ENCODE measurements at places on chromosomes 3 and 15.

DNA sequence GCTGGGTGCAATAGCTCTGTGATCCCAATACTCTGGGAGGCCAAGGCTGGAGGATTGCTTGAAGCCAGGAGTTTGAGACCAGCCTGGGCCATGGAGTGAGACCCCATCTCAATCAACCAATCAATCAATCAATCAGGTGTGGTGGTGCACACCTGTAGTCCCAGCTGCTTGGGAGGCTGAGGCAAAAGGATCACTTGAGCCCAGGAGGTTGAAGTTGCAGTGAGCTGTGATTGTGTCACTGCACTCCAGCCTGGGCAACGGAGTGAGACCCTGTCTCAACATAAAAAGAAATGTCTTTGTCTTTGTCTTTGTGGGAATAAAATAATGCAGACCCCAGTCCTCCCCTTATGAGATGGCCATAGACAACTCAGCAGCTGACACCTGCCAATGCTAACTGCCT is 34.9 kb upstream of the TLE3 start:
- no peak for DNase-seq

GRCh38 chr15:58229297-58229768 is 91.2 kb downstream of the AQP9 start:
- no peak for DNase-seq

DNA sequence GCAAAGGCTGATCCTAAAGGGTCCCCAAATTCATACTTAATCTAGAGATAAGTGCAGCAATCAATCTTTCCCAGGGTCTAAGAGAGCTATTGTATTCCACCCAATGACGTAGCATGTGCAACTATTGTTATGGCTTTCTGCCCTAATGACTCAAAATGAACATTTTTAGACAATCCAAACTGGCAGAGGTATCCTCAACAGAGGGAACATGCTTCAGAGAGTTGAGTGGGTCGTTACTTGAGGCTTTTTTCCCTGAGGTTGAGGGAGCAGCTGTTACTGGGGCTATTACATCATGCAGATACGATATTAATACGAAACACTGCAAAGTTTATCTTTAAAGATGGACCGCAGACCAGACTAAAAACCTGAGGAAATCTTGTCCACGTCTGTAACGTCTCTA is 278.3 kb upstream of the WNT5A start:
- no peak for DNase-seq

DNA sequence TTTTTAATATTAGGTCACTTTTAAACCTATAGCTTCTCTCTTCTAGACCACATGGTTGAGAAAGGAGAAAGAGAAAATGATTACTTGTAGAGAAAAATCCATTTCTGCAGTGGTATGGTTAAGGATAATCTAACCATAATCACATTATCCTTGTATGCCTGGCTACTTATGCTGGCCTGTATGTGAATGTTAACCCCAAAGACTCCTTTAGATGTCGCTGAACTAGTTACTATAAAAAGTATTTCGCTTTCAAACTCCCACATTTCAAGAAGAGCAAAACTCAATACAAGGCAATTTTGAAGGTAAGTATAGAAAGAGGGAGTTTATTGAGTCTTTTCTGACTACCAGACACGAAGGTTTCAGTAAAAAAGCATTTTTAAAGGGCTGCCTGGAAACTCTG is 2.2 kb downstream of the KCTD6 start:
- DNase-seq = no peak

DNA sequence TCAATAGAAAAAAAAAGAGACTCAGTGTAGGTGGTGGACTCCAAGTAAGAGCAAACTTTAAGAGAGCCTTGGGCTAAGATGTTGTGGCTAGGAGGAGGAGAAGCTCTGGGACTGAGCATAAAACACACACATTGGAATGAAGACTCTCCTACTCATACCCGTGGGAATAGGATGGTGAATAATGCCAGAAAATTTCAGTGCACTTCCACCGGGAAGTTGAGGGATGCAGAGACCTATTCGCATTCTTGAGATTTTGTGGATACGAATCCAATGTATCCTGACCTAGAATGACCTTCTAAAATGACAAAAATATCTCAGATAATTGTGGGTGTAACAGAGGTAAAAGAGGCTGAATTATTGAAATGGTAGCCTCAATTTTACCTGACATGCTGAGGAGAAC is 388.7 kb upstream of the SGO1 start:
- no peak for DNase-seq

DNA sequence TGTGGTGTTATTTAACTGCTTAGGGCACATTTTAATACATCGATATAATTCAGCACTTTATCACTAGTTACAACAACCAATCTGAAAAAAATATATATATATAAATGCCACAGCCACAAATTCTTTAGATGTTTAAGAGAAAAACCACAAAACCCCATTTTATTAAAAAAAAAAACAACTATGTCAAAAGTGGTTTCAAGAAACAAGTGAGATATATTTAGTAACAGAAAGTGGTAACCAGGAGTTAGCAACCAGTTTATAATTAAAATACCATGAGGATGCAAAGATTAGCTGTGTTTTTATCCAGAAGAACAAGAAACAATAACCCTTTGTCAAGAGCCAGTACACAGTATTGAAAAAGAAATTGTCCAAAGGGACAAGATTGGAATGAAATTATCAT is 14.8 kb upstream of the DIPK2A start:
- no peak for DNase-seq

DNA sequence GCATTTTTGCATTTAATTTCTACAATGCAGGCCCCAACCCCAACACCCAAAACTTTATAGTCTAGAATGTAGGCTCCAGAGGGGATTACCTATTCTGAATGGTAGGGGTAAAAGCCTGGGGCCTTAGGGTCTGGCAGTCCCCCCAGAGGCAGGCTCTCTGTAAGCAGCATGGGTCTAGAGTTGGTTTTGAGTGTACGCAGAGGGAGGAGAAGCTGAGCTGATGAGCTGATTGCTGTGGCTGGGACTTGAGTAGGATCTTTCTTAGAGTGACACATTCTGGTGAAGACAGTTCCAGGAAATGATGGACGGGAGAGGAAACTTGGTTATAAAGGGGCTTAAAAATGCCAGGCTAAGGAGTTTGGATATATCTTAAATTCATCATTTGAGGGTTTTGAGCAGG is 2.1 kb downstream of the LPP start:
- no peak for DNase-seq

- DNase-seq = no peak
Measured at GRCh38 chr15:91881569-91882297, 28.2 kb downstream of the SLCO3A1 start.

GRCh38 chr15:38226608-38227266 is 25.9 kb upstream of the SPRED1 start:
- DNase-seq = no peak

- DNase-seq = no peak
Measured at GRCh38 chr3:129605922-129606635, 397 bp downstream of the PLXND1 start.

- no peak for DNase-seq
Measured at GRCh38 chr3:102084006-102084405, 234.7 kb downstream of the NFKBIZ start.

- DNase-seq = no peak
Measured at GRCh38 chr3:189237526-189237925, 65.8 kb downstream of the TPRG1 start.

DNA sequence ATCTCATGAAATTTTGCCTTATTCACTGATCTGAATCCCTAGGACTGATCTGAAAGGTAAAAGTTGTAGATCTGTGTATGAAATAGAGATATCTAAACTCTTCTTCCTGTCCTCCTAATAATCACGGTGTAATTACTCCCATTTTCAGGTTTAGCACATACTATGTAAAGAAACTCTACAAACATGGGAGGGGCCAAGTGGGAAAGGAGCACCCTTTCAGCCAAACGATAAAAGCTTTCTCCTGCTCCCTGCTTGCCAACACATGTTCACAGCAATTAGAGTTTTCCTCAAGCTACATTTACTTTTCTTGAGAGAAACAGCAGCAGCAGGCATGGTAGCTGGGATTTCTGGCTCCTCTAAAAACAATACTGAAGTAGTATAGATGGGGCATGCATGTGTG is 71.6 kb downstream of the CHAC1 start:
- DNase-seq = no peak

DNA sequence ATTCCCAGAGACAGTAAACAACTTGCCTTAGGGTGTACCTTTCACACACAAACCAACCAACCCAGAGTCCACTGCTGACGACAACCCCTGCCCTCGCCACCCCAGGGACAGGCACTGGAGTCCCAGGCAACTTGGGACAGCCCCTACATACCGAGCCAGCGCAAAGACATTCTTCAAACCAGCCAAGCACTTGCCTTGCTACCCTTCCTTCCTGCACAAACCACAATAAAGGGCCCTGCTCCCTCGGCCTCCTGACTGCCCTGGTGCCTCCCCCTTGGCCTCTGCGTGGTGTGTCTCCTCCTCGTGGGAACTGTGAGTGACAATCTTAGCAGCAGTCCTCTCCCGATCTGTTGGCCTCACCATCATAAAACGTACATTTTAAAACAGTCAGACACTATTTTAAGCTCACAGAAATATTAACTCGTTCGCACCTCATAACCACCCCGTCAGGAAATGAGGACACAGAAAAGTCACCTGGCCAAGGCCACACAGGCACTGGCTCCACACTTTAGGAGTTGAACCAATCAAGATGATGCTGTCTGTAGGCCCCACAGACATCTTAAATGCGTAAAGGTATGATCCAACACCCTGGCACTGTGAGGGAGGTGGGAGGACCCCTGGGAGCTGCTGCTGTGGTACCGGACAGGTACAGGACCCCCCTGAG is 113.8 kb downstream of the ADCY5 start:
- no peak for DNase-seq

DNA sequence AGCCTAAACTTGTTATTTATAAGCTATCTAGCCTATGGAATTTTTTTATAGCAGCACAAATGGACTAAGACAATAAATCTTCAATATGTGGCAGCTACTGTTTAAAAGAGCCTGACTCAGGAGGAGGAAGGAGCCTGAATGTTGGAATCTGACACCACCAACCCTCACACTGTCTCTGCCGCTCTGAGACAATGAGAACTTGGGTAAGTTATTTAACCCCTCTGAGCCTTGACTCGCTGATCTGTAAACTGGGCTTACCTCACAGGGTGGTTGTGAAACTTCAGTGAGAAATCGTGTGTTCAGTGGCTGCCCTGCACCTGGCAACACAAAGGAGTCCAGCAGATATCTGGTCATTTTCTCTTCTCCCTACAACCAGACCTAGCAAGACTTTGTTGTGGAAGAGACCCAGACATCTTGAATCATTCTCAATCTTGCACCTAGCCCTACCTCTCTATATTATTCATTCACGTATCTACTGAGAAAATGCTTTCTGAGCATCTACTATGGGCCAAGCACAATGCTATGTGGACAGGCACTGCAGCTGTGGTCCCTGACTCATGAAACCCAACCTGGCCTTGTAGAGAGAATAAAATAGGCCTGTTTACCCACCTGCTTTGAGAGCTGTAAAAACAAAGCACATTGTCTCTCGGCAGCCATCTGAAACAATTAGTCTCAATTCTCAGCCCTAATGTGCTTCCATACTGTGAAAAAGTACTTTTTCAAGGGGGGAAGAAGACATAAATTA is 81.9 kb upstream of the SLC25A36 start:
- DNase-seq = no peak

Measured in NK-92 treated with Interleukin-12 subunit alpha and Interleukin-12 subunit beta, amount 100 ng/mL, for 24 hours (cell line).